ENCODE measurements at places on chromosomes 11 and 22.

DNA sequence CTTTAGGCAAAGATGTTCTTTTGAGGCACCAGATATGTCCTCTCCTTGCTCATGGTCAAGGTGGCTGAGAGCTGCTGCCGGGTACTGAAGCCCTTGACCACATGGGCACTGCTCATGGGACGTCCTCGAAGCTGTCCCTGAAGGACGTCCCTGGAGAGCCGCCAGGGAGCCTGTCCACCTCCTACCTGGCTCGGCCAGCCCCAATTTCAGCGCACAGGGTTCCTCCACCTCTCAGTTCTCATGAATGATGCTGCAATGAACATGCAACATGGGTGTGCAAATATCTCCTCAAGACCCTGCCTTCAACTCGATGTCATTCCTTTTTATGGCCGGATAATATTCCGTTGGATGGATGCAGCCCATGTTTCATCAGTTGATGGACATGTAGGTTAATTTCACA lies 24.4 kb upstream of the TOLLIP start:
- no peak for DNase-seq

GRCh38 chr11:34540870-34541269 lies 27.3 kb upstream of the ELF5 start:
- DNase-seq: no peak

DNA sequence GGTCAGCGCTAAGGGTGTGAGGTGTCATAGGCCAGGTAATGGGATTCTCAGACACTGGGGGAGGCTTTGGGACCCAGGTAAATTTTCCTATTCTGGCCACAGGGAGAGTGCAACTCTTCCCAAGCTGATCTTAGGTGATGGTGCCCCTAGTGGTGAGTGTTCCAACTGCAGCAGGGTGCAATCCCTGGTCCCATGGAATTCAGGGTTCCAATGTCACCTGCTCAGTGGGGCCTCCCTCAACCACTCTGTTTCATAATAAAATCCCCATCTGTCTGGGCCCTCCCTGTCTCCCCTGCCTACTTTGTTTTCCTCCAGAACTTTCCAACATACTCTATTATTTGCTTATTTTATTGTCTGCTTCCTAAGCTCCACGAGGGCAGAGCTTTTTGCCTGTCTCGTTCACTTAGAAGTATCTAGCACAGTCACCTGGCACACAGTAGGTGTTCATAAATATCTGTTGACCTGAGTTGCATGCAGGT lies 2.9 kb upstream of the SGSM1 start:
- no peak for DNase-seq

GRCh38 chr11:76568621-76569020 lies 101.9 kb downstream of the LRRC32 start:
- no peak for DNase-seq

DNA sequence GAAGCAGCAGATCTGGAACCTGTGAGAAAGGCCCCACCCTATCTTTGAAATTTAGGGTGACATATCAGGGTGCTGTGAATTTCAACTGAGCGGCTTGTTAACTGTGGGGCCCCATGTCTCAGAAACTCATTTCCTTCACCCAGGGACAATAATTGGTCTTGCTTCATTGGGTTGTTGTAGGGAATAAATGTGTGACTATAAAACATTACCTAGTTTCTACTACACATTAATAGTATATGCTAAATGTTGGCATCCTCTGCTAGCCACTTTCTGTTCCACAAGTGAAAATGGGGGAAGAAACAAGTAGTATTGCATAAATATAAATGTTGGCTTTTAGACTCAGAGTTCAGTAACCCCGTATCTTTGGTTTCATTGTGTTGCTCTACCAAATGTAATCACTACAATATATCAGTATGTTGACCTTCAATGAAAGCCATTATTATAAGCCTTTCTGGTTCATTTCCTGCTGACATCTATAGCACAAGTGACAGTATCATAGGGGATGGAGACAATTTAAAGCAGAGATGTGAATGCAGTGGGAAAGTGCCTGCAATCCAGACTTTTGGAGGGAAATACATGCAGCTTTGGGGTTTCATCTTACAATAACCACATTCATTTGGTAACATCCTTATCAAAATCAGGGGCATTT lies 905.5 kb upstream of the RAG2 start:
- DNase-seq: no peak

DNA sequence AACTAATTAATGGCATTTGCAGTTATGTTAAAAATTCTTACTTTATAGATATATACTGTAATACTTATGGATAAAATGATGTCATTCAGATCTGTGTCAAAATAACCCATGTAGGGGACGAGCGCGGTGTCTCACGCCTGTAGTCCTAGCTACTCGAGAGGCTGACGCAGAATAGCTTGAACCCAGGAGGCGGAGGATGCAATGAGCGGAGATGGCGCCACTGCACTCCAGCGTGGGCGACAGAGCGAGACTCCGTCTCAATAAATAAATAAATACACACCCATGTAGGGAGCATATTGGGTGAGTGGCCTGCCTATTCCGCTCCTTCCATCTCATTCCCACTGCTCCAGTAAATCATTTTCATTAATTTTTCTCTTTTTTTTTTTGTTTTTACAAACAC lies 7.1 kb downstream of the SNU13 start:
- no peak for DNase-seq

DNA sequence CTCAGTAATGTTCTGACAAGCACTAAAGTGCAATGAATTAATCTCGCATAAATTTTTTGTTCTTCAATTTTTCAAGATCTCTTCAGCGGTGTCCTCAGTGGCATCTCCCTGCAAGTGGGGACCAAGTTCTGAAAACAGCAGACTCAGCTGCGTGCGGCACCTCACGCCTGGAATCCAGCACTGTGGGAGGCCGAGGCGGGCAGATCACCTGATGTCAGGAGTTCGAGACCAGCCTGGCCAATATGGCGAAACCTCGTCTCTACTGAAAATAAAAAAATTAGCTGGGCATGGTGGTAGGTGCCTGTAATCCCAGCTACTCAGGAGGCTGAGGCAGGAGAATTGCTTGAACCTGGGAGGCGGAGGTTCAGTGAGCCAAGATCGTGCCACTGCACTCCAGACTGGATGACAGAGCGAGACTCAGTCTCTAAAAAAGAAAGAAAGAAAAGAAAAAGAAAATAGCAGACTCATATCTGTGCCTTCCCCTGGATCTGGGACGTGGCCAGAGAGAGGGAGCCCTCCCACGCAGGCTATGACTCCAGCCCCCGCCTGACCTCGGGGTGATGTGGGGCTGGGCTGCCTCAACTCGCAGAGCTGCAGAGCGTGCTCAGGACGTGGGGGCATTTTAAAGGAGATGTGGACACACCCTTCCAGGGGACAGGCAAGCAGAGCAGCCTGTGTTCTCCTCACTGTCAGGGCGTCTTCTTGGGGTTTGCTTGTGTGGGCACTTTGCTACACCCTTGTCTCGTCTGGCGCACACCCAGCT lies 346.6 kb downstream of the BRD1 start:
- DNase-seq: no peak

DNA sequence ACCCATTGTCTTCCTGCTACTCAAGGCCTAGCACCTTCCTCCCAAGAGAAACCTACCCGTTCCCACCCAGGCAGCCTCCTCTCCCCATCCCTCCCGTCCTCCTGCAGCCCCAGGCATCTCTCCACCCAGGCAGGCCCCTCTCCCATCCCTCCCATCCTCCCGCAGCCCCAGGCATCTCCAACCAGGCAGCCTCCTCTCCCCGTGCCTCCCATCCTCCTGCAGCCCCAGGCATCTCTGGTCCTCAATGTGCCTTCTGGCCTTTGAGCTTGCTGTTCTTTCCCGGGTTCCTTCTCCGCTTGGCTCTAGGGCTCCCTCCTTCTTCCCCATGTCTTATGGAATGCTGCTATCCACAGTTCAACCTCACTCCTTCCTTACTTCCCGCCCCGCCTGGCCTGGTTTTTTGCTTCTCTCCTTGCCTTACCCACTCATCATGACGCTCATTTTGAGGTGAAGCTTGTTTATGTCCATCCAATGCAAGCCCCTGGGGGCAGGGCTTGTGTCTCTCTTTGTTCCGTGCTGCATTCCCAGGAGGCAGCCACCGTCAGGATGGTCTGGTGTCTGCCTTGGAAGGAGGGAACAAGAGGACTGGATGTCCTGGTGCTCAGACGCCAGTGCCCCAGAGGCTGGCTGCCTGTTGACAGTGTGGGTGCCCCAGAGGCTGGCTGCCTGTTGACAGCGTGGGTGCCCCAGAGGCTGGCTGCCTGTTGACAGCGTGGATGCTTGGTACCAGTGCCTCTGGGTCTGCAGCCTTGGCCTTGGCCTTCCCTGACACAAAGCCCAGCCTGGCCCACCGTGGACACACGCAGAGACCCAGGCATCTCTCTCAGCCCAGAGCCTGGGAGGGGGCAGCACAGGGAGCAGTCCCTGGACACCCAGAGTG lies 815.7 kb downstream of the BRD1 start:
- no peak for DNase-seq

Measured in NCI-H1048 (cell line).